NCI-H510A (cell line): ENCODE measurements at places on chromosomes 4 and X.

DNA sequence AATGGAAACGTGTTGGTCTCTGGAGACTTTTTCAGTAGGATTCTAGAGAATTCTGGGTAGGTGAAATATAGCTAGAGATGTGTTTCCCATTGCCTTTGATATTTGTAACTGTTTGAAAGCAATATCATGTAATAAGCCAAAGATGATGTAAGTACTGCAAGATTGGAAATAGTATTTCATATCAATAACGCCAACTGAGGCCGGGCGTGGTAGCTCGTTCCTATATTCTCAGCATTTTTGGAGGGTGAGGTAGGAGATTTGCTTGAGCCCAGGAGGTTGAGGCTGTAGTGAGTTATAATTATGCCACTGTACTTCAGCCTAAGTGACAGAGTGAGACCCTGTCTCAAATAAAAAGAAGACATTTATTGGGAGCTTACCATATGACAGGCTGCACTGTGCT, 9.5 kb downstream of the ADH1A start:
- DNase-seq: no peak

GRCh38 chr4:182916483-182917181, 554 bp downstream of the DCTD start:
- peak; percentile 10 for DNase-seq

GRCh38 chrX:15465347-15465746, 27.8 kb downstream of the PIR start:
- no peak for DNase-seq

DNA sequence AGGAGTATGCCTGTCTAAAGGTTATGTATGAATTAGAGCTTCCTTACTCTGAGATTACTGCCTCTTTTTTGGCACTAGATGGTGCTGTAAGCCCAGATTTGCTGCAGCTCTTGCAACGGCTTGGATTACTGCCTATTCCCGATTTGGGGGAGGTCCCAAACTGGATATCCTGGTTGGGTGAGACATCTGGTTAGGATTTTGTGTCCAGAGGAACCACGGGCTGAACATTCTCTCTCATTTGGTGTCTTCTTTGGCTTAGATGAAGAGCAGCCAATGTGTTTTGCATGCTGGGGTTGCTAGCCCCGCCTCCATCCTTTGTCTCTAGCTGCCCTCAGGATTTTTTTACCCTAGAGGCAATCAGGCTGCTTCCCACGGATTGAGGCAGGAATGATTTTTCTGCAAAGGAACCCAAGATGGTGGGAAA, 31.9 kb downstream of the F8A1 start:
- DNase-seq: no peak
